ENCODE measurements at places on chromosomes 4 and X. TPM values are rescaled to one million over a fixed set of nuclear protein-coding genes. Genes with fewer than 3 reads are reported as not detected.
A peak's percentile ranks its signal among the peaks of the same experiment; 100 is the strongest.

Gene CXCL10
- 0.41 TPM for total RNA-seq

Gene TMEM185A
- total RNA-seq: 13.1 TPM

Gene ARL9
- total RNA-seq: not detected

Gene FTSJ1
- 70.7 TPM for total RNA-seq

Gene GPRASP3
- 2.0 TPM for total RNA-seq

DNA sequence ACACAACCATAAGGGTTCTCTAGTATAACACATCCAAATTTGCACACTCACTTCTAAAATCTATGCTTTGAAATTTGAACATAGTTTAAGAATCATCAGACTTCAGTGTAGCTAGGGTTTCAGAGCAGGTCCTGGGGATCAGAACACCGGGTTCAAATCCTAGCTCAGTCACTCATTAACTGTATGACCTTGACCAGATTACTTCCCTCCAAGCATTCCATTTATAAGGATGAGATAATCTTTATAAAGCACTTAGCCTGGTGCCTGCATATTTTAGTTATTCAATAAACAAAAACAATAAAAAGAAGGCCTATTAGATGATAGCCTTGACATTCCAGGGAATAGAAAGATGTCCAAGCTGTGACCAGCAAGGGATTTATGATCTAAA, 4.8 kb upstream of the STBD1 start:
- DNase-seq: no peak

GRCh38 chr4:38365748-38366310, 298.2 kb upstream of the KLF3 start:
- no peak for DNase-seq

DNA sequence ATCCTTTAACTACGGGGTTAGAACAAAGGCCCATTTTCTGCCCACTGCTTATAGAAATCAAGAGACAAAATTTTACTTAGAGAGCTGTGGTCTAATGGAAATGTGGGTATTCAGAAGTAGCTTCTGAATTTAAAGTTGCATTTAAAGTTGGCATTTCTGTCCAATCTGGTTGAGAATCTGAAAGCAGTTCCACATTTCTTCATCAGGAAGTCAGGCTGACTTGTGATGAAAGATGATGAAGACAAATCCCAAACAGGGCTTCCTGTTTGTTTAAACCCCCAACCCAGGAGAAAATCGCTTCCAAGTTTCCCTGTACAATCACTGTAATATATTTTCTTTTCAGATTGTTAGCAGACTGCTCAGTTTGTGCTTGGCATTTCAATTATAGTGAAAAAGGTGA, 345.3 kb downstream of the SPRY1 start:
- no peak for DNase-seq

GRCh38 chrX:72394518-72395170, 88.9 kb upstream of the CITED1 start:
- no peak for DNase-seq

GRCh38 chr4:138911909-138912703, 103.5 kb upstream of the NOCT start:
- no peak for DNase-seq

DNA sequence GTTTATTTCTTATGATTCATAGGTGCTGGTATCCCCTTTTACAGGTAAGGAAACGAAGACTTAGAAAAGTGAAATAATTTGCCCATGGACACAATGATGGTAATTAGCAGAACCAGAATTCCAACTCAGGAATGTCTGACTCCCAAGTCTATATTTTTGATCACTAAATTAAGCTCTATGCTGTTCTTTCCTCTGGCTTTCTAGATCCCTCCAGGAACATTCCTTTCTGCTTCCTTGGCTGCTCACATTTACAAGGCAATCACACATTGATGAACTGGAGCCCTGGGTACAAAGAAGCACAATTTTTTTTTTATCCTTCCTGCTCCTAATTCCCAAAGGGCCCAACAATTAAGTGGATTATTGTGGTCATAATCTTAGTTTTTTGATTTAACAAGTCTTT, 7.0 kb upstream of the CDKN2AIP start:
- DNase-seq: no peak

DNA sequence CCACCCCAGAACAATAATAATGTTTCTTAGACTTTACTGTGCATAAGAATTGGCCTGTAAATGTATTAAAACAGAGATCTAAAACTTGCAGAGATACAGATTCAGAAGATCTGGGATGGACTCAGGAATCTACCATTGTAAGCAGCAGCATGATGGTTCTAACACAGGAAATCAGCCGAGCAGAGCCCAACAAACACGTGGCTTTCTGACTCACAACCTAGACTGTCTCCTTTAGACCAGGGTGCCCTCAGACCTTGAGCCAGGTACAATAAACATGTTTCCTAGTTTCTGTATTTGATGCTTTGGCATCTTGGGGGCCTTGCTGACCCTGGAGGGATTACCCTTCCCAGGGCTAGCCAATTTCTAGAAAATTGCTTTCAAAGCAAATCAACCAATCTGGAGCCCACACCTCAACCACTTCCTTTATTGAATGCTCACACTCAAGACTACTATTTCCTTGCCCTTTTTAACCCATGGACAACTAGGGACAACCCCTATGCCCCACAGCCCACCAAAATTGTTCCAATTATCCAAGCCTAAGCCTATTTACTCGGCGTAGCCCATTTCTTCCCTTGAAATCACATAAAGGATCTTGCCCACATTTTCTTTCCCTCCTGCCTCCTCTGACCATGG, 80.5 kb downstream of the TBC1D9 start:
- no peak for DNase-seq

DNA sequence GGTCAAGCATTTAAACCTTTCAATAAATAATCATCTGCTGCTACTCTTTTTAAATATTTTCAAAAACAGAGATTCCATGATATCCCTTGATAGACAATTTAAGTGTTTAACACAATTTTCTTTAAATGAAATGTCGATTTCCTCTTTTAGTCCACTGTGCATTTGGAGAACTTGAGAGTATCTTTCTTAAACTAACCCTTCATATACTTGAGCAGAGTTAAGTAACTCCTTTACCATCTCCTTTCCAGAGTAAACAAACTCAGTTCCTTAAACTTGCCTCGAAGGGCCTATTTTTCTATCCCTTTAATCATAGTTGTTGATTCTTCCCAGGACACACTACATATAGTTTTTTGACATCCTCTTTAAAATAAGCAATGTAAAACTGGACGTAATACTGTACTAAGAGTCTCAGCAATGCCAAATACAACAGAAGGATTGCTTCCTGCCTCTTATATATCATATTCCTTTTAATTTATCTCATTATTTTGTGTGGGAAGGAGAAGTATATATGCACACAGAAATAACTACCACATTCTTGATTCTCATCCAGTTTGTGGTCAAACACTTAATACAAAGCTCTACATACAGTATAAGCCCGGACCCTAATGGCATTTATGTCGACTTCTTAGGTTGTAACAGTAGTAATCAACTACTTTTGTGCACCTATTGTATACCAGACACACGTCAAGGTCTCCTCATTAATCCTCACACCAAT, 22.8 kb downstream of the RAB28 start:
- DNase-seq: no peak

GRCh38 chr4:151679231-151679630, 81.6 kb downstream of the GATB start:
- no peak for DNase-seq

GRCh38 chr4:53804719-53805118, 213.4 kb upstream of the LNX1 start:
- peak; percentile 28 for DNase-seq

DNA sequence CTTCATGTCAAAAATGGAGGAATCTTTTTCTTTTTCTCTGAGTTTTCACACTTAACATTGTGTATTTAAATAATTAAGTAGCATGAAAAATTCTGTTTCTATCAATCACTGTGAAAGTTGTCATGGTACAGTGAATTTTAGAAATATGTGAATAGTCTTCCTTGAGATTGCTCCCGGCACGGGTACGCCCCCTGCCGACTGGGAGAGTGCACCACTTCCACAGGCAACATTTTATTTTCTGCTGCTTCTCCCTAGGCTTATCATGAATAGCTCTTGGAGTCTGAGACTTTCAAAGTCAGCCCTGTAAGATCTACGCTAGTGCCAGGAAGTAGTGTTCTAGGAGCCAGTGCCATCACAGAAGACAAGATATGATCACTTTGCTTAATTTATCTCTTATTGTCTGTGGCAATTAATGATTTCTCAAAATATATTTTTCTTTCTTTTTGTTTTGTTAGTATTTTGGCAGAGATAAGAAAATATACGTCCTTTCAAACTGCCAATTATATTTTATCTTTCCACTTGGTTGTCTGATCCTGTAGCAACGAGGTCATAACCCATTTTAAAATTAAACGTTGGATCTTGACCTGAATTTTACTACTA, 763.8 kb upstream of the AADAT start:
- DNase-seq: peak; percentile 57

All from H4 (cell line).